ENCODE measurements at places on chromosomes 16 and 17.

- no peak for DNase-seq
Observed at GRCh38 chr17:57388131-57388725, 131.9 kb downstream of the MSI2 start.

DNA sequence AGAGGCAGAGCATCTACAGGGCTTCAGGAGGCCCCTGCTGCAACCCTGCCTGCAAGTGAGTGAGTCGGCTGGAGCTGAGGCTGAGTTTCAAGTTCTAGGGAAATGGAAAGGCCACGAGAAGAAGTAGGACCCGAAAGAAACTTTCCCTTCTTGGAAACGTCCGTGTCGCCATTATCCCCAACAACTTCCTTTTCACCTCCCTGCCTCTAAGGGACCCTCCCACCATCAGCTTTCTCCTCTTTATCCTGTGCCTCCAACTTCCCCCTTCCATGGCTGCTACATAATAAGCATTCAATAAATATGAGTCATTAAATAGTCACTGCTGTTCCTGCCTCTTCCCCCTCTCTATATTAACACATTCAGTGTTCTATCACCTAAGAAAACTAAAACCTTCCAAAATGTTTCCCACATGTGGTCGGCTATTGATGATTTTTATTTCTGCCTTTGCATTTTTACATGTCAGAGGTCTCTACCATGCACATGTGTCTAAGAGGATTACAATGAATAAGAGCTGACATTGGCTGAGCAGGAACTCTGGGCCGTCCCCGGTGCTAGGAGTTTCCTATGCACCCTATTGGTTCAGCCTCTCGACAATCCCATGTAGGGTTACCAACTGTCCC lies 115.9 kb upstream of the TNRC6C start:
- DNase-seq, result no peak

DNA sequence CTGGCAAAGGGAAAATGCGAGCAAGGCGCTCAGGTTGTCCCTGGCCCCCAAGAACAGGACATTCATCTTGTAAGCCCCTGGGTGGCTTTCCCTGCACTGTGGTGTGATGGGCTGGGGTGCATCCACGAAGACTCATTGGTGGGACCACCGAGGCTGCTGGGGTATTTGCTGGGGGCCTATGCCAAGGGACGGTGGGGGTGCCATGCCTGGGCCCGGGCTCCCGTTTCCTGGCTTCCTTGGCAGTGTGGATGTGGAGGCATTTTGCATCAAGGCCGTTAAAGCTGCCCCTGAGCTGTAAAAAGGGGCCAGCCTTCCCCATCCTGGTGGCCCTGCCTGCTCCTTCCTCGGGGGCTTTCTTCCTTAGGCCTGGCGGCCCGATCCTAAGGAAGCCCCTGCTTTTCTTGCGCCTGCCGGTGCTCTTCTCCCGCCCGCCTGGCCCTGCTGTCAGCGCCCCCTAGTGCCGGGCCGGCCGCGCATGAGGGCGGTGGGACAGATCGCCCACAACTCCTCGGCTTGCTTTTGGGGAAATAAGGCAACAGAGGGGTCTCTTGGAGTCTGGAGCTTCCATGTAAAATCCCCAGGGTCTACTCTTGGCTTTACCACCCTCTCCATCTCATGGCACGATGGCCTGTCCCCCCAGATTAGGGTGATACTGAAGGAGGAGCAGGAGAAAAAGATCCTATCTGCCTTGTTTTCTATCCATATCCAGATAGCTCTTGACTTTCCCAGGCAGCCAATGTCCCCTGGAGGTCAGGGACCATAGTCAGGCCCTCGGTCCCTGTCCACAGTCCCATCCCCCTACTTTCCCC lies 9.8 kb upstream of the TBX2 start:
- DNase-seq, result no peak

- DNase-seq, result no peak
Observed at GRCh38 chr17:67059372-67059771, 15.0 kb downstream of the CACNG1 start.

GRCh38 chr16:9757687-9758086 lies 424.5 kb downstream of the GRIN2A start:
- DNase-seq, result no peak

All from SK-N-MC (cell line).